GM20000 (cell line): ENCODE measurements at places on chromosomes 5 and 9.

- DNase-seq, result no peak
These were observed 101.8 kb upstream of the MAST4 start for GRCh38 chr5:66494437-66494836.

DNA sequence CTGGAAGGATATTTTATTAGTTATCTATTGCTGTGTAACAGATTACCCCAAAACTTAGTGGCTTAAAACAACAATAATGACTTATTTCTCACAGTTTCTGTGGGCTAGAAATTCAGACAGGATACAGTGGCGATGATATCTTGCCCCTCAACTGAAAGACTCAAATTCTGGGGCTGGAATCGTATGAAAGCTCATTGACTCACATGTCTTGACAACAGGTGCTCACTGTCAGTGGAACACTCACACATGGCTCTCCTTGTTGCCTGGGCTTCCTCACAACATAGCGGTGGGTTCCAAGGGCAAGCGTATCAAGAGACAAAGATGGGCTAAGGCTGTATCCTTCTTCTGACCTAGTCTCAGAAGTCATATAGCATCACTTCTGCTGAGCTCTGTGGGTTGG, 3.7 kb upstream of the GNPDA1 start:
- no peak for DNase-seq

GRCh38 chr9:20995616-20996015, 35.8 kb downstream of the HACD4 start:
- DNase-seq, result no peak

GRCh38 chr9:17970277-17970676, 391.4 kb downstream of the SH3GL2 start:
- DNase-seq, result no peak

- no peak for DNase-seq
These were observed 121.3 kb downstream of the UGCG start for GRCh38 chr9:112017878-112018277.

DNA sequence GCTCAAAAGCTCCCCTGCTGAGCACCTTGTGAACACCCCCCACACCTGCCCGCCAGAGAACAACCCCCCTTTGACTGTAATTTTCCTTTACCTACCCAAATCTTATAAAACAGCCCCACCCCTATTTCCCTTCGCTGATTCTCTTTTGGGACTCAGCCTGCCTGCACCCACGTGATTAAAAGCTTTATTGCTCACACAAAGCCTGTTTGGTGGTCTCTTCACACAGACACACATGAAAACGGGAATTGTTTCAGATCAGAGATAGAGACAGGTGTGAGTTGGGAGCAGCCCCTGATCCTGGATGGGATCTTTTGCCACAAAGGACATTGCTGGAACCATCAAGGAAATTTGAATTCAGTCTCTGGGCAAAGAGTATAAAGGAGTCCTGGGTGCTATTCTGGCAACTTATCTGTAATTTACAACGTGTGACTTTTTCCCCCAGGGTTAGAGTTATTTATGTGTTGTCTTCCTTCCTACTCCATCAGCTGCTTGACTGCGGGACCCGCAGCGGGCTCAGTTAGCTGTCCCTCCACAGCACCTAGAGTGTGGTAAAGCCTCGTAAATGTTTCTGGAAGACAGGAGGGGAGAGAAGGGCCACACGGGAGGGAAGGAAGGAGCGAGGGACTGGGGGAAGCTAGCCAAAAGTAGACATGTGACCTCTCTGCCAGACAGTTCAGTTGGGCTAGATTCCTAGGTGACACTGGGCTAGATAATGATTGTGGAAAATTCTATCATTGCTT, 437.0 kb downstream of the ZNF608 start:
- no peak for DNase-seq

GRCh38 chr9:76423216-76424177, 29.3 kb upstream of the RFK start:
- no peak for DNase-seq

- DNase-seq, result no peak
These were observed 7.4 kb downstream of the NFIL3 start for GRCh38 chr9:91416096-91416712.

DNA sequence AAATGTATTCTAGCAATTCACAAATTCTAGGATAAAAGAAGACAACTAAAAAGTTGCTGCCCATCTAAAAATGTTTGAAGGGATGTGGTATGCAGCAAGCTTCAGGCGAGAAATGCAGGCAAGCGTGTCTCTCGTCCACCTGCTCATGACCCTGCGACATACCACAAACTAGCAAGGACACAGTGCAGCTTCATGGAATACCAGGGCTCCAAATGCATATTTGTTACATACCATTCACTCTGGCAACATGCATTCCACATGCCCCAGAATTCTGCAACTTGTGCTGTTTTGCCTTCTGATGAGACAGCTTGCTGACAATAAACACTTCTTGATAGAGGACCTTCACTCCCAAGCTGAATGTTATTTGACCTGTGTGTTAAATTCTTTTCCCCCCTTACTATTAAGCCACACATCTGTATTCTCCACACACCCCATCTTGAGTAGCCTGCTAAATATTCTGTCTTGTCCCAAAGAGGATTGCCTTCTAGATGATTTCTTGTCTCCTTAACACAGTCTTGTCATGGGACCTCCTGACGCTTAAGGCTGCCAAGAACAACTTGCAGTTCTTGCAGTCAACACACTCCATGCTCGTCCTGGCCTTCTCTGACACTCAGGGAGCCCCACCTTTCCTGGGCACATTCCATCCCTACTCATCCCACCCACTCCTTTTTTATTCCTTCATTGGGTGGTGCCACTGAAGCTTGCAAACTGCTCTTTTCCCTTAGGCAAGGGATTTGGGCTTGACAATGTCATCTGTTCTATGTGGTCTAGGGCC, 340.5 kb downstream of the PIK3R1 start:
- DNase-seq, result no peak

DNA sequence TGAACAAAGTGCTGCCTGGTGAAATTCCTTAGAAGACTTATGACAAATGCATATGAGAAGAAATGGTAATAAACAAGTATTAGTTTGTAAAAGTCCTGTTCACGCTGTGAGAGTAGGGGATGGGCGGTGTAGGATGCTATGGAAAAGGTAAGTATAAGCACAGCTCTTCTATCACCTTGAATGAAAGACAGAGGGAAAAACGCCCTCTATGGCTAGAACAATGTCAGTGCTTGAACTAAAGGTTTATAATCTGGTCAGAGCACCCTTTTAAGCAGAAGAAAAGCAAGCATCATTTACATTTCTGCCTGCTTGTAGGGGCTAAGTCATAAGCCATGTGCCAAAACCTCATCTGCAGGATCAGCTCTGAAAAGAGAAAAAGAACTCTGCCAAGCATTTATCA, 115.2 kb downstream of the LHFPL2 start:
- DNase-seq, result no peak

DNA sequence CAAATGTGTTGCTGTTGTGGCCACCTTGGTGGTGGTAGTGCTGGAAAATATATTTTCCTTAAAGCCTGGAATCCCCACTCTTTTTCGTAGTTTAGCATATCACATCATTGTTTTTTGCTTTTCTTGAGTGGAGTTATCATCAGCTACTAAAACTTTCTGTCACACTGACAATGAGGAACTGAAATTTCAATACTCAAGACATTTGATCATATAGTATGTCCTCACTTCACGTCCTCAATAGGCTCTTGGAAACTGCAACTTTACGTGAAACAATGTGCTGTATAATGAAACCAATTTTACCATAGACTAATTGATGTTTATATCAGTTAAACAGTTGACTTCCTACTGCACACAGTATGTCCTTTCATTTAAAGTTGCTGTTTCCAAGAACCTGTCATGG, 265.8 kb downstream of the ADGRV1 start:
- DNase-seq, result no peak

DNA sequence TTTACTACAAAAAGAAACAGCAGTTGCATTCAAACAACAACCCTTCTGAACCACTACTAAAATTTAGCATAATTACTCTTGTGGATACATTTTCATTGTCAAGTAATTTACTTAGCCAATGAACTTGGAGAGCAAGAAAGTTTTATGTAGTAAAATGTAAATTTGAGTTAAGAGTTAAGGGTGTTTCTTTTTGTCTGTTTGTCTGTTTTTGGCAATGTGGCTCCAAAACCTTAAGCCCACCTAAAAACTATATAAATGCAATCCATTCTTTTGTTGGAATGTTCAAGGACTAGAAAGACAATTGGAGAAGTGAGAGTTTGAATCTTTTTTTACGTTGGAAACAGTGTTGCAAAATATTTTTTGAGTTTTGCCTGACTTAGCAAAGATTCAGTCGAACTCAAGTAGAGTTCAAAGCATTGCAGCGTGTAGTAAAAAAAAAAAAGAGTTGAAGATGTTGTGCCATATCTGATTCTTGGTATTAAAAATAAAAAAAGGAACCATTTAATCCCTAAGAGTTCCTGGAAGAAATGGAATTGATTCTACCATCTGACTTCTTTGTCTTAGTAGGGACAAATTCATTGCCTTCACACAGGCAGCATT, 867 bp downstream of the SYK start:
- no peak for DNase-seq

DNA sequence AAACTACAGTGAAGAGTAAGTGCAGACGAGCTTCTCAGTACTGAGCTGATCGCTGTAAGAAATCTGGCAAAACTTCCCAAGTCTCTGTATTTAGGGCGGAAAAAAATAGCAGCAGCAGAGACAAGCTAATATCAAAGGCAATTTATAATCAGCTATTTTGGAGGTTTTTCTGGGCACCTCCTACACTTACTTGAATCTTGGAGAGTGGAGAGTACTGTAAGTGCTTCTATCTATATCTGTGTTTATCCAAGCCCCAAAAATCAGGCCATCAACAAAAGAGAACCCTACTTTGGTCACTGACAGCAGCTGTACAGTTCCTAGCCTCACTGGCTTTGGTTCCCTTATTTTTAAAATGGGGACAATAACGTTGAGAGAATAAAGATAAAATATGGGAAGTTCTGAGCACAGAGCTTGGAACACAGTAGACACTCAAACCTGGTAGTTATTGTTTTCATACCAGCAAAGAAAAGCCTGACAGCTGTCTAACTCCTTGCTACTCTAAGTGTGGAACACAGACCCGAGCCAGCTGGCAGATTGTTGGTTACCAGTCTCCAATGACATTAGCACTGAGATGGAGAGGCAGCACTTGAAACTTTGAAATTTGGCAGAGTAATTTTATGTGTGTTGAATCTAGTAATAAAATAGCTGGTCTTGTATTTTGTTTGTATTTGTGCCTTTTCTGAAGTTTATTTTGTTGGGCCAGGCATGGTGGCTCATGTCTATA, 96.0 kb upstream of the SLC28A3 start:
- DNase-seq, result no peak
